NCI-H226 (cell line): ENCODE measurements at places on chromosomes 5 and 9.

- no peak for DNase-seq
Observed at GRCh38 chr9:92962846-92963245, 15.5 kb downstream of the FGD3 start.

DNA sequence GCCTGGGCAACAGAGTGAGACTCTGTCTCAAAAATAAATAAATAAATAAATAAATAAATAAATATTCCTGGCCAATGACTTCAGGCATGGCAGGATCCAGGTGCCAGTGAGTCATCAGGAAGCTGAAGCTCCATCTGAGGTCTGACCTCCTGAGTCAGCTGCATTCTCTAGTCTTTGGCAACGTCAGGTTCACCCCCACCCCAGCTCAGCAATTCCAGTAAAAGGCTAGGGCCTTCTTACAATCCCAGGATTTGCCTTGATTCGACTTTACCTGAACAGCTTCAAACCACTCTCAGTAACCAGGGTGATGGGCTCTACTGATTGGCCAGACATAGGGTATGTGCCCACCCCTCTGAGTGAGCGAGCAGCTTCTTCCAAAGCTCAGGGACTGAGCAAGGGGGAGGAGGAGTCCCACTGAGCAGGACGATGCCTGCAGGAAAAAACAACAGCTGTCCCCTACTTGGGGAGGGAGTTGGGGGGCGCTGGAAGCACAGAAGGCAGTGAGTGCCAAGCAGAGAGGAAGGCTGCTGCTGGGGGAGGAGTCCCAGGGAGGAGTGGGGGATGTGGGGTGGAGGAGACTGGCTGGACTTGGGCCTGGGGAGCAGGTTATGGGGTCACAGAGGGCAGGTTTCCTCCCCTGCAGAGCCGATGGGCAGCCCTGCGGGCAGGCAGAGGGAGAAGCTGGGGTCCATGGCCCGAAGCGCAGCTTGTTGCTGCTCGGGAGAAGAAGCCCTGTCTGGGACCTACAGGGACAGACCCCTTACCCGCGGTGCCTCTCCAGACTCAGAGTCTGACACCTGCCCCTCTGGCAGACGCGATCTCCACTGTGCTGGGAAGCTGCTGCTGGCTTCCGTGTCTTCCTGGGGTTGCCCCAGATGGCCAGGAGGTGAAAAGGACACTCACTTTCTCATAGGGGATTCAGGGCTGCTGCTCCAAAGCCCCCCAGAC, 25.9 kb upstream of the UNC5A start:
- DNase-seq, result peak; percentile 91

GRCh38 chr9:76759732-76760131, 4.5 kb upstream of the PCA3 start:
- DNase-seq, result no peak

DNA sequence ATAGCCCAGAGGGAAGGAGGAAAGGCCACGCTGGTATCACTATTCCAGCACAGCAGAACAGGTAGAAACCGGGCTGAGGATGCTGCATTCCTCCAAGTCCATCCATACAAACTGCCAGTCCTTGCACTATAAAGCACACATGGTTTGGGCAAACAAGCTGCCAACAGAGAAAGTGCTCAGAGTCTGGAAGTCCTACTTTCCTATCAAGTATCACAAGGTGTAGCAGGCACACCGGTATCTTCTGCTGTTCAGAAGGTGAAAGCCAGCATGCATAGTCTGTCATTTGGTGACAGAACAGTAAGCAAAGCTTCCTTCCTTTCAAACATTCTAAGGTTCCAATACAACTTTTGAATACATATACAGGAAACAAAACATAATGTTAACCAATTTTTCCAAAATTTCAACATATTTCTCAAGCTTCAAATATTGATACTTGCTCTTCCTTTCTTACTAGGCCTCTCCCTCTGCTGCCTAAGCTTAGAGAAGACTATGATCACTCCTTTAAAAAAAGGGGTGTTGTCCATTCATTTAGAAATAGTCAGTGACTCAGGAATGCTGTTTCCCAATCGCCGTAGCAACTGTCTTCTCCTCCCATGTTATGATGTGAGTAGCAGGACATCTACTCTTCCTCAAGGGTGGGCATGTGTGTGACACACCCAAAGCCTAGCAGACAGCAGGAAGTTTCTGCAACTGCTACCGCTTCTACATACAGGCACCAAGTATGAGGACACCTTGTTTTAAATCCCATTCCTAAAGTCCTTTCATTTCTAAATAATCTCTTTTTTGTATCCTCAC, 14.7 kb downstream of the DIAPH1 start:
- peak; percentile 96 for DNase-seq

GRCh38 chr5:135508496-135509005, 27.2 kb downstream of the NEUROG1 start:
- DNase-seq, result no peak

- peak; percentile 39 for DNase-seq
Observed at GRCh38 chr5:93188876-93189485, 392.0 kb downstream of the NR2F1-AS1 start.

- peak; percentile 45 for DNase-seq
Observed at GRCh38 chr5:150044329-150044681, 42.0 kb downstream of the CSF1R start.

DNA sequence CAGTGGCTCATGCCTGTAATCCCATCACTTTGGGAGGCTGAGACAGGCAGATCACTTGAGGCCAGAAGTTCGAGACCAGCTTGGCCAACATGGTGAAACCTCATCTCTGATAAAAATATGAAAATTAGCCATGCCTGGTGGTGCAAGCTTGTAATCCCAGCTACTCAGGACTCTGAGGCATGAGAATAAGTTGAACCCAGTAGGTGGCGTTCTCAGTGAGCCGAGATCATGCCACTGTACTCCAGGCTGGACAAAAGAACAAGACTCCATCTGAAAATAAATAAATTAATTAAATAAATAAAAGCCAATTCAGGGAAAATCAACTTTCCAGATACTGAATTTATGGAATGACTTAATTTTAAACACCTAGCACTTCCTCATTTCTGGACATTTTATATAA, 1722.1 kb downstream of the MAT2B start:
- DNase-seq, result no peak

DNA sequence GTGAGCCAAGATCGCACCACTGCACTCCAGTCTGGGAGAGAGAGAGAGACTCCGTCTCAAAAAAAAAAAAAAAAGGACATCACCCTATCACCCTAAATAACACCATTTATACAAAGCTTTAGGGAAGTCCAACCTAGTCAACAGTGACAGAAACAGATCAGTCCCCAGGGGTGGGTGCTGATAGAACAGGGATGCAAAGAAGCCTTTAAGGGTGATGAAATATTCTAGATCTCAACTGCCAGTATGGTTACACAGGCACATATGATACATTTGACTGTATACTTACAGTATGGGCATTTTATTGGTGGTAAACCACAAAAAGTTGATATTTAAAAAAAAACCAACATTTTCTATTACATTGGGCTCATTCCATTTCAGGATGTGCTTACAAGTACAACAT, 4.8 kb downstream of the RETREG1 start:
- DNase-seq, result no peak

DNA sequence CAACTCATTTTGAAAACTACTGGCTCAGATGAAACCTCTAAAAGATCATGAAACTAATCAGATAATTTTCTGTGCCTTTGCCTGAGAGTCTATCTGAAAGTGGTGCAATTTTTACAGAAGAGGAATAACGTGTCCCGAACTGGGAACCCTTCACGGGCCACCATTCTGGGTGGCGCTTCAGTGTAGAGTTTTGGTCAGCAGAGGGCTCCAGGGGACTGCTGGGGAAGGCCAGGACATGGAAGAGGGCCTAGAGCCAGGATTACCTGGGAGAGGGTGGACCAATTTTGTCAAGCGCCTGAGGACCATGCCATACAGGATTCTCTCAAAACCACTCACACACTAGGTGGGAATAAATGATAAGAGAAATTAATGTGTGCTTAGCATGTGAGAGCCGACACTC, 49.7 kb upstream of the PLEKHG4B start:
- no peak for DNase-seq

DNA sequence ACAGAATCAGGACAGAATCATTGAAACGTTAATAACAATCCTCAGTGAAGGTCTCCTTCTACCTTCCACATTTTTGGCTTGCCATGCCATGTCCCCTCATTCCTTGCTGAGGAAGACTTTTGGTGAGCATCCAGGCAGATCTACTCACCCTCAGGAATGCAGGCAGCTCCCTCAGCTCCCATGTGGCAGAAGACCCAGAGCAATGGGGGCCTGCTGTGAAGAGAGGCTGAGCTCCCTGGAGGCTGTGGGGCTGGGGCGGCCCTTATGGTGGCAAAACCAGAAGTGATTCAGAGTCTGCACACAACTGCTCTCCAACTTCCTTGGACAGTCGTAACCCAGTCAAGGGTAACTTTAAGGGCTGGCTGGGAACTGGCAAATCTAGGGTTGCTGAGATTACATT, 247.2 kb upstream of the EFNA5 start:
- DNase-seq, result no peak

DNA sequence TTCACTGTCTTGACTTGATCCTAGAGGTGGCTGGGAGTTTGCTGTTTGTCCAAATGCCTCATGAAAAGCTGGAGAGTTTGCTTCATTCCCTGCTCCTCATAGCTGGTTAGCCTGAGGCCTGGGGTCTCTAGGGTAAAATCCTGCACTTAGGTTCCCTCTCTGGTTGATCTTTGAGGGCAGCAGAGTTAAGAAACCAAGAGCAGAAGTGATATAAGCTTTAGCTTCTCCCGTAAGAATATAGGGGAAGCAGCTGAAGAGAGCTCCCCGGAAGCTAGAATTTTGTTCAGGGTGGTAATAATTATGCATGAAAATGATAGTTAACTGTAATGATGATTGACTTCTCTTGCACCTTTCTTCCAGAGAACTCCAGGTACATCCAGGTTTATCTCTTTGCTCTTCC, 1.4 kb downstream of the FAM53C start:
- no peak for DNase-seq

DNA sequence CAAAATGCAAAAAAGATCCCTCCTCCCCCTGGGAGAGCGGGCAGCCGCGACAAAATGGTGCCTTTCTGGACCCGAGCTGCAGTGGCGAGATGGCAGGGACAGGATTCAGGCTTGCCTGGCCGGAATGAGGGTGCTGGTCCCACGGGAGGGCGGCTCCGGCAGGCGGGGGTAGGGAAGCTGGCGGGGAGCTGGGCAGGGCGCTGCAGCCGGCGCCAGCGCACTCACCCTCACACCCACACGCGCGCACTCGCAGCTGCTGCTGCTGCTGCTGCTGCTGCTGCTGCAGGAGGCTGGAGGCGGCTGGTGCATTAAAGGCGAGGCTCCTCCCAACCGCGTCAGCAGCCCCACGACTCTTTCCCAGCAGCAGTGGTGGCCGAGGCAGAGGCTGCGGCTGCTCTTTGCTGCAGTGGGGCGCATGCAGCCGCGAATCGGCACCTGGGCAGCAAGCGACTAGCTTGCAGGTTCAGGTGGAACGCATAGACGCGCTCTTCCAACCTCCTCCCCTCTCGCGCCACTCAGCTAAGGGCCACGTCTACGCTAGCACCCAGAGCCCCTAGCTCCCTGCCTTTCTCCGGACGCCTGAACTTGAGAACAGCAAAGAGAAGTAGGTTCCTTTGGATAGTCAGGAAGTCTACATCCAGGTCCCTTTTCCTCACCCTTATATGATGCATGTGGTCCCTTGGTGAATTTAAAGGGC, at the start of gene PPP2R2B:
TSS of gene PPP2R2B (minus strand) at position 282 of the 697 bp plus-strand sequence.
- DNase-seq, result peak; percentile 55

- no peak for DNase-seq
Observed at GRCh38 chr9:18721267-18721994, 247.5 kb downstream of the ADAMTSL1 start.

GRCh38 chr5:139646912-139647505, 1.1 kb upstream of the CXXC5 start:
- DNase-seq, result peak; percentile 0

DNA sequence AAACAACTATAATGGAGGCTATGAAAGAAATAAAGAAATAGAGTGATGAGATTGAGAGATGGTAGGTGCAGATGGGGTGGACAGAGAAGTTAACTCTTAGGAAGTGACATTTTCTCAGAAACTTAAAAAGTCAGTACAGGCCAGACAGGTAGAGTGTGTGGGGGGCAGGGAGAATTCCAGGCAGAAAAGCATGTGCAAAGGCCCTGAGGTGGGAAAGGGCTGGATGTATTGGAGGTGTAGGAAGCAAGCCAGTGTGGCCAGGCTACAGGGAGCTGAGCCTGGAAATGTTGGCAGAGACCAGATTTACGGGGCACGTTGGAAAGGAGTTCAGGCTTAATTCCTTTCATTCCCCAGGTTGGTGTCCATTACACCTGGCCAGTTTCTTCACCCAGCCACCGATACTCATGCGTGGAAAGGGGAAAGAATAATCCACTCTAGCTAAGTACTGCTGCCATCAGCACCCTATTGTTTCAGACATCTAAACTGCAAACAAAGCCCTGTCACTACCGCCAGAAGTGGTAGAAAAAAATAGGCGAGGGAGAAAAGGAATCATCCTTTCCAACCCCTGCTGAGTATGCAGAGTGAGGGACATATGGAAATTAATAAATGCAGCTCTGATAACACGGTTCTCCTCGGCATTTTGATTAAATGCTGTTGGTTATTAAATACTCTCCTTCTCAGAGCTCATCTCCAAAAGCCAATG, 116.8 kb upstream of the GPR151 start:
- DNase-seq, result no peak

DNA sequence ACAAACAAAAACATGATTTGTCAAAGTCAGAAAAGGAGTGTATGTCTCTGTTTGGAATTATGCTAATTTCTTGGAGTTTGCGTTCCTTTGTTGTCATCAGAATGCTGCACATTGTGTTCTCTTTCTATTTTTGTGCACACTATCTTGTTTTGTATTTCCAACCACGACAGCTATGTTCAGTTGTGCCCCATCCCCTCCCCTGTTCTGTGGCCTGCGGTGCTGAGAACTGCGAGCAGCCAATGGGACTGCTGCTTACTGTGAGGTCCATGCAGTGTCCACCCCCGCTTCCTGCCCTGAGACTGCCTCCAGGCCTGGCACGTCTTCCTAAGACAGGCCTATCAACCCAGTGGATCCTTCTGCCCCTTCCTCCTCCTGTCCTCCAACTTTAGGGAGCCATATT, 76.8 kb downstream of the PALM2AKAP2 start:
- DNase-seq, result no peak

DNA sequence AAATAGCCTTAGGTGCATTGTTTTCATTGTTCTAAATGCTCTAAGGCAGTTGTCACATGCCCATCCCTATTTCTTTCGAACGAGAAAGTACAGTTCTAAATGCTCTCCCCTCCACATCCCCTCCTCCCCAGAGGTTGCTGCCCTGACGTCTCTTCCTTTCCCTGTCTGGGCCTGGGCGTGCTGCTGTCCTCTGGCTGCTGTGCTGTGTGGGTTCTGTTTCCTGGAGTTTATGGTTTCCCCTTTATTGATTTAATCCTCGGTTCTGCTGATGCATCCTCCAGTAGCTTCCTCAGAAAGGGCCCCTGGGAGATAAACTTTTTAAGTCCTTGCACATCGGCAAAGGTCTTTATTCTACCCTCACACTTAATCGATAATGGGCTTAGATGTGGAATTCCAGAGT, 48.8 kb downstream of the MVB12B start:
- DNase-seq, result no peak

DNA sequence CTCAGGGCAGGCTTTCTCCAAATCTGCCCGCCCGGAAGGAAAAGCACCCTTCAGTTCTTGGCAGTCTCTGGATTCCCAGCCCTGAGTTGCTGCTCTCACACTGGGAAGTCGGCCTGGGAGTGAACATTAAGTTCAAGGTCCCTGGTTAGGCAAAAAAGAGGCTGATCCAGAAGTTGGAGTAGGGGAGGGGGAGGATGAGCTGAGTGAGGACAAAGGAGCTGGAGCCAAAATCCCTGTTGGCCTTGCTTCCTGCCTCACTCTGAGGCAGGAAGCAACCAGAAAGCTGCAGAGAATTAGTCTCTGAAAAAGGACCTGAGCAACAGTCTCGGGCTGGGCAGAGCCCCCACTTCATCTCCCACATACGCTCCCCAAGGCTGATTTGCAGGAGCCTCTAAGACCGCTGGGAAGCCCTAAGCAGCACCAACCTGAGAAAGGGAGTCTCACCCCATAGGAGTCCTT, 15.0 kb upstream of the RPS14 start:
- no peak for DNase-seq
